ENCODE measurements at places on chromosomes 12 and 14. TPM values are rescaled to one million over a fixed set of nuclear protein-coding genes. Genes with fewer than 3 reads are reported as not detected.

DNA sequence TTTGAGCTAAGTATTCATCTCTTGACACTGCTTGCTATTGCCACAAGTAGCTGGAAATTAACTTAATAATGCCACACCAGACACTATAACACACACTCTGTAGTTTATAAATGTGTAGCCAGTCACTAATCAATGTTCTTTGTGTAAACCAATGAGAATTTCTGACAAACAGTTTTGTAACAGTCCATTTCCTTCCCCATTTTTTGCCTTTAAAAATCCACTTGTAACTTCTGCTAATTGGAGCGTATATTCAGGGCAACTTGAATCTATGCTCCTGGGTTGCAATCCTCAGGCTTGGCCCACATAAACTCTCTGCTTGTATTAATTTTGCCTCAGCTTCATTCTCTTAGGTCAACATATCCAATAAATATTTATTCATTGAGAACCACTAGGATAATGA lies 125.0 kb upstream of the DHRS4 start:
- no peaks in the 10 kb centered on the region for H3K36me3 ChIP-seq
- H3K27me3 ChIP-seq: no peaks in the 10 kb centered on the region
- DNase-seq: no peak
- H3K4me3 ChIP-seq: no peak overlapping the region
- H3K27ac ChIP-seq: no peak overlapping the region

- H3K4me3 ChIP-seq: no peak overlapping the region
- H3K36me3 ChIP-seq: no peaks in the 10 kb centered on the region
- H3K27me3 ChIP-seq: no peaks in the 10 kb centered on the region
- H3K4me1 ChIP-seq: no peaks in the 10 kb centered on the region
Observed at GRCh38 chr14:75236901-75237419, 41.7 kb upstream of the FOS start.

GRCh38 chr14:78399316-78399889 lies 229.2 kb downstream of the NRXN3 start:
- no peaks in the 10 kb centered on the region for H3K27me3 ChIP-seq
- H3K4me3 ChIP-seq: no peak overlapping the region
- DNase-seq: peak; percentile 60
- H3K27ac ChIP-seq: no peak overlapping the region
- H3K4me1 ChIP-seq: no peaks in the 10 kb centered on the region

DNA sequence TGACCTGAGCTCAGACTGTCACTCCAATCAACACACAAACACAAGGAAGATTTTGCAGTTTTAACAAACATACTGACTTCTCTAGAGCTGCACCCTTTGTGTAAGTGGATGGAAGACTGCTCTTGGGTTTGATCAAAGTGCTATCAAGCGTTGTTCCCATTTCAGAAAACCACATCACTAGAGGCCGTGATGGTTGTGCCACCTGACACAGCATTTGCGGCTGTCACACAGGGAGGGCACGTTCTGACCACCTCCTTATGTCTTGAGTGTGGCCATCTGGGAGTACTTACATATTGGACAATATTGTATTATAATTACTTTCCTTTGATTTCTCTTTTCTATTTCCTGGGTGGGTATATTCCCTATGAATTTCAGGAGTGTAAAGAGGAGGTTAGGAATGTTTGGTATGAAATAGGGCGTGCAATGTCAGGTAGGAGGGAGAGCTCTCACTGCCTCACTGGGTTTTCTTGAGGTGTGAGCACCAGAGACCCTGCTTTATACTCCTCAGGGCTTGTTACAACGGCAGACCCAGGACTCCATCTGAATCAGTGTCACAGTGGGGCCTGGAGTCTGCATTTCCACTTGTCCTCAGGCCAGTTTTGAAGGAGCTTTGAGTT lies 74.3 kb downstream of the SYNE3 start:
- H3K4me1 ChIP-seq: no peaks in the 10 kb centered on the region
- no peak overlapping the region for H3K27ac ChIP-seq
- no peak overlapping the region for H3K4me3 ChIP-seq
- no peaks in the 10 kb centered on the region for H3K36me3 ChIP-seq
- DNase-seq: no peak
- H3K27me3 ChIP-seq: no peaks in the 10 kb centered on the region

DNA sequence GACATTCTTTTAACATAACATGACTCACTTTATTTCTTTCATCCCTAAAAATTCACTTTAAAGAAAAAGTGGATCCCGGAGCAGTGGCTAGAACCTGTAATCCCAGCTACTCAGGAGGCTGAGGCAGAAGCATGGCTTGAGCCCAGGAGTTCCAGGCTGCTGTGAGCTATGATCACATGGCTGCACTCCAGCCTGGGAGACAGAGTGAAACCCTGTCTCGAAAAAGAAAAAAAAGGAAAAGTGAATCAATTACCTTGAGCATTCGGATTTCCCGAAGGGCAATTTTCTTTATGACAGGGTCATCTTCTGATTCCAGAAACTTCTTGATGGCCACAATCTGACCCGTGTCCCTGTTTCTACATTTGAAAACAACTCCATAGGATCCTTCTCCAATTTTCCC lies 1.2 kb downstream of the CDKL1 start:
- H3K27me3 ChIP-seq: no peaks in the 10 kb centered on the region
- DNase-seq: no peak
- no peak overlapping the region for H3K4me3 ChIP-seq
- H3K4me1 ChIP-seq: peaks cover 8% of the 10 kb centered on the region
- H3K36me3 ChIP-seq: no peaks in the 10 kb centered on the region

DNA sequence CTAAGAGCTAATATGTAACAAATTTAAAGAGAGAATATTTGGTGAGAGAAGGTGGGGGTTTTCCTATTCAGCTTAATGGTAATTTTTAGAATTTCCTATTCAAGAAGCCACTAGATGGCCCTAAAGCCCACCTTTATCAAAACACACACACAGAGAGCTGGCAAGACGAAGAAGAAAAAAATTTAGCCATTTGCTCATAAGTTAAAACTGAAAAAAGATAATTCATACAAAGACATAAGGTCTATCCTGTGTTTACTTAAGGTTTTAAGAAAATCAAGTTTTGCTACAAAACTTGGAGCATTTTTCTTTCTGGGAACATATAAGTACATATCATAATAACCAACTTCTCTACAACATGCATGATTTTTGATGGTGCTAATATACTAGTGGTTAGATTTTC lies 46.8 kb upstream of the PCED1B start:
- no peaks in the 10 kb centered on the region for H3K27me3 ChIP-seq
- H3K4me1 ChIP-seq: peaks cover 2% of the 10 kb centered on the region
- H3K27ac ChIP-seq: no peak overlapping the region
- no peaks in the 10 kb centered on the region for H3K36me3 ChIP-seq
- no peak overlapping the region for H3K4me3 ChIP-seq
- DNase-seq: no peak

GRCh38 chr12:105420659-105421240 lies 90.3 kb downstream of the C12orf75 start:
- no peaks in the 10 kb centered on the region for H3K4me1 ChIP-seq
- H3K27ac ChIP-seq: no peak overlapping the region
- no peaks in the 10 kb centered on the region for H3K36me3 ChIP-seq
- no peaks in the 10 kb centered on the region for H3K27me3 ChIP-seq
- DNase-seq: peak; percentile 83

GRCh38 chr12:68020699-68021098 lies 31.5 kb downstream of the IFNG-AS1 start:
- H3K27me3 ChIP-seq: no peaks in the 10 kb centered on the region
- no peaks in the 10 kb centered on the region for H3K4me1 ChIP-seq
- H3K4me3 ChIP-seq: no peak overlapping the region
- no peak for DNase-seq

GRCh38 chr12:72273851-72274351 lies 1.7 kb downstream of the TRHDE start:
- H3K36me3 ChIP-seq: no peaks in the 10 kb centered on the region
- no peaks in the 10 kb centered on the region for H3K4me1 ChIP-seq
- DNase-seq: peak; percentile 54
- H3K27me3 ChIP-seq: peaks cover 19% of the 10 kb centered on the region
- no peak overlapping the region for H3K27ac ChIP-seq

GRCh38 chr12:24424889-24425600 lies 475.6 kb upstream of the SOX5 start:
- DNase-seq: no peak
- no peaks in the 10 kb centered on the region for H3K27me3 ChIP-seq
- H3K27ac ChIP-seq: no peak overlapping the region
- H3K4me1 ChIP-seq: no peaks in the 10 kb centered on the region
- H3K4me3 ChIP-seq: no peak overlapping the region
- no peaks in the 10 kb centered on the region for H3K36me3 ChIP-seq

Gene VRTN
- total RNA-seq: 148 TPM

Gene MYBPC1
- not detected for total RNA-seq

Gene MAPK1IP1L
- 113 TPM for total RNA-seq

Gene NRXN3
- total RNA-seq: 4.1 TPM
